ENCODE measurements at places on chromosomes 13 and 19.

DNA sequence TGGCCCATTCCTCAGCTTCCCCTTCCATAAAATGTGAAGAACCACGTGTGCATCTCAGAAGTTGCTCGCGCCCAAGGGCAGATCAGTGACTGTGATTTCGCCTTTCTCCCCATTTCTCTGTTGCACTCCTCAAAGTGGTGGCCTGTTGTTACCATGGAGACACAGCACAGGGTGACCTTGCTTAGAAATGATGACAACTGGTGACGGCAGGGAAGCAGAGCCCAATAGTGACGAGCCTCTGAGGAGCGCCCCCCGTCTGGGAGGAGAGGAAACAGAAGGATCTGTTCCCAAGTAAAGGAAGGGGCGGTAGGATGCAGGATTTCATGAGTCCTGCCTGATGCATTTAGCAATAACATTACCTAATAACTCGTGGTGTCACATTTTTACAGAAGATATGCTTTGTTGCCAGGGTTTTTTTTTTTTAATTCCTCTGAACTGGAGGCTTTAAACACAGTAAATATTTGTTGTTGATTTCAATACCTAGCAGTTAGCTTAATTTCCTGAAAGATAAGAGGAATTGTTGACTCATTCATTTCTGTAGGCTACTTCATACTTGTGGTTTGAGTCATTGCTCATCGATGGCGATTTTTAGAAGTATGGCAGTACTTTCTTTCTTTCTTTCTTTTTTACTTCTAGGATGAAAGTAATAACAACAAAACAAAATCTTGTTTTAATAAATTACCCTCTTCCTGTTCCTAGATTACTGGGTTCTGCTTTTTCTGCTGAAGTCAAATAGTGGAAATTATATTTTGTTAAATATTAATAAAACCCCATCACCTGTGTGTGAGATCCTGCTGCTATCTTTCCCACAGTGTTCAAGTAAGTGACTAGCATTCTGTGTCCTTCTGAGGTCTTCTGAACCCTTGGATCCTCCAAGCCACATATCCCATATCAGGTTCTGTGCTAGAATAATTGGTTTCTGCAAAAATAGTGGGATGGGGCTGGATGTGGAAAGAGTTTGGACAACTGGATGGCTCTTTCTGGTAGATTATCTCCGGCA lies 36.0 kb downstream of the MBNL2 start:
- no peak for DNase-seq

- DNase-seq = no peak
Measured at GRCh38 chr13:42548731-42549551, 25.0 kb upstream of the TNFSF11 start.

GRCh38 chr13:97223711-97224541 lies 1.8 kb downstream of the MBNL2 start:
- no peak for DNase-seq

DNA sequence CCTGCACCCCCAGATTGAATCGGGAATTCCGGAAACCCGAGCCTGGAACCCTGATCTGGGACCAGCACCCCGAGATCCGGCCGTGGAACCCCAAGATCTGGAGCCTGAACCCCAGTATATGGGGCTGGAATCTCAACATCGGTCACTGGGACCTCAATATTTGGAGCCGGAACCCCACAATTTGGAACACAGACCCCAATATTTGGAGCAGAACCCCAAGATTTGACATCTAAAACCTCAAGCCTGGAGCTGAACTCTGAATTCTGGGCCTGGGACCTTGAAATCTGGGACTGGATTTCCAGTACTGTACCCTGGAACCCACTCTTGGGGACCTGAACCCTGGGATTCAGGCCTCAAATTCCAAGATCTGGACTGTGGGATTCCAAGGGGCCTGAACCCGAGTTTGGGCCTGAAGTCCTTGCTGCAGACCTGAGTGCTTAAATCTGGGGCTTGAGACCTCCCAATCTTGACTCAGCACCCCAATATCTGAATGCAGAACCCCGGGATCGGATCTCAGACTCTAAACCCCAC lies 629 bp downstream of the LRFN3 start:
- DNase-seq = no peak

DNA sequence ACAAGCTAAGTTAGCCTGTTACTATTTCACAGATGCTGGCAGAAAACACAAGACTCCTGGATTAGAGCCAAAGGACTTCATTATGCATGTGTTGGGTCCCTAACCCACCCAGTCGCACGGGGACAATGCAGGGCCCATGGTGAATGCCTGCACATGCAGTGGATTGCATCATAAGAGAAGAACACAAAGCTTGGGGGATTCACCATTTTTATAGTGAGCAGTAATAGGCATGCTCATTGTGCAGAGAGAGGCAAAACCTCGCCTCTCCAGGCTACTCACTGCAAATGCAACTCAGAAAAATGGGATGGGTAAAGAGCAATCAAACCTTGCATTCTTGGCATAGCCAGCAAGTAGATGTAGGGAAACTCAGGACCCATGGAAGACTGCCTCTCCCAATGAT lies 115.8 kb downstream of the DIAPH3 start:
- DNase-seq = no peak

GRCh38 chr13:73913751-73914518 lies 220.3 kb downstream of the KLF12 start:
- no peak for DNase-seq

Data from NCI-H187 treated with DMSO at 0.1 percent for 48 hours (cell line).